ENCODE measurements at places on chromosomes 4 and X.

- DNase-seq = no peak
Observed at GRCh38 chrX:153880440-153880815, 5.5 kb downstream of the L1CAM start.

DNA sequence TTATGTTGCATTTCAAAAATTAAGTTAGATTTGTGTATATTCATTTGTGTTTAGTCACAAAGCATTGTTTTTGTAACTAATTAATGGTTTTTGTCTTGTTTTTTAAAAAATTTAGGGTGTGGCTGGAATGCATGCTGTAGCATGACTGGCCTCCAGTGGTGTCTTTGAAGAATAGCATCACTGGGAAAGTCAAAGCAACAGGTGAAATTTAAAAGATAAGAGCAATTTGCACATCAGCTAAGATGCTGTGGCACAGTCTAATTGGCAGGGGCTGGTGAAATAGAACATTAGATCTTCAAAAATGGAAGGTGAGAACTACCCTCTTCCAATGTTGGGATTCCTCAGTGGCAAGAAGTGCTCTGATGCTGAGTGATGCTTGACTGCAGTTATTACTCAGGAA lies 45.3 kb downstream of the ANK2 start:
- DNase-seq = no peak

GRCh38 chrX:18769812-18770573 lies 62.5 kb downstream of the PPEF1 start:
- no peak for DNase-seq

DNA sequence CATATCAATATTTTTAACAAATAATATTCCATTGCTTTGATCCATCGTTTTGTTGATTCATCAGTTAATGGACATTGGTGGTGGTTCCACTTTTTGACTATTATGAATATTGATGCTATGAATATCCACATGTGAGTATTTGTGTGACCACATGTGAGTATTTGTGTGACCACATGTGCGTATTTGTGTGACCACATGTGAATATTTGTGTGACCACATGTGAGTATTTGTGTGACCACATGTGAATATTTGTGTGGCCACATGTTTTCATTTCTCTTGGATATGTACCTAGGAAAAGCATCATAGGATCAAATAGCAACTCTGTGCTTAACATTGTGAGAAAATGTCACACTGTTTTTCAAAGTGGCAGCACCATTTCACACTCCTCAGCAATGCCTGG lies 433.6 kb upstream of the FRG1 start:
- no peak for DNase-seq

All from activated naive CD4-positive, alpha-beta T cell (primary cell).